ENCODE measurements at places on chromosomes 11 and 22.

DNA sequence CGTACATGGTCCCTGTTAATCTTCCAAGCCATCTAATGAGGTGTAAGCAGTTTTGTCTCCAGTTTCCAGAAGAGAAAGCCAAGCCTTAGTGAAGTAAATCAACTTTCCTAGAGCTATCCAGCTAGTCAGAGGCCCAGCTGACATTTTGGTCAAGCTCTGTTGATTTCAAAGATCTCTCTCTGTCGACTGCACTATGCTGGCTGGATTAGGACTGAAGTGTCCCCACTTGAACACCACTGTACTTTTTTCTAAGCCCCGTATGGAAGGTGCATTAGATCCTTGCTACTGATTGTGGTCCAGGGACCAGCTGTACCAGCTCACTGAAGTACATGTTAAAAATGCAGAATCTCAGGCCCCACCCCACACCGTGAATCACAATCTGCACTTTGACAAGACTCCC lies 176.5 kb upstream of the NAV2 start:
- no peak for DNase-seq

DNA sequence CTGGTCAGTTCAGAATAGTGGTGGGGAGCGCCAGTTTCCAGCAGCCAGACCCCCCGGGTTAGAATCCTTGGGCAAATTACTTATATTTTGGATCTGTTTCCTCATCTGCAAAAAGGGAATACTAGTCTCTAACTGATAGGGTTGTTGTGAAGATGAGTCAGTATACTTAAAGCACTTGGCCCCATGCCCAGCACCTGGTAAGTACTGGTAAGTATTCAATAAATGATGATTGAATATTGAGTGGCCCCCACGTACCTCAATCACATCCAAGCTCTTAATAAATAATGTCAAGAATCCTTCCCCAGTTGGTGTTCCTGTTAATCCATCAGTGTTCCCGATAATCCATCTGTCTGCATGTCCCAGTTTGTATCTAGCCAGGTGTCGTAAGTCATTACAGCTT lies 12.1 kb downstream of the ACP2 start:
- DNase-seq: no peak

DNA sequence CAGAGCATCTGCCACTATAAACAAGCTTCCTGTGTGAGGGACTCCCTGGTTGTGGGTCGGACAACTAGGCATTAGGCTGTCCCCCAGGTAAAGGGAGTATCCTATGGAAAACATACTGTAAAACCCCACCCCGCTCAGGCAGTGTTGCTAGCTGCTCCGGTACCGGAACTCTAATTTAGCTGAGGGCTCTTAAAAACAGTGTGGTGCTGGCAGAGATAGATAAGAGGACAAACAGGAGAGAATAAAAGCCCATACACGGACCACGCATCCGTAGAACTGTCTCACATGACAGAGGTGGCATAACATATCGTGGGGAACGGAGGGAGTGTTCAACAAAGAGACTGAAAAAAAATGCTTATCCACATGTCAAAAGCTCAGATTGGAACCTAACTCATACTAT lies 3.4 kb upstream of the MOGAT2 start:
- DNase-seq: no peak

DNA sequence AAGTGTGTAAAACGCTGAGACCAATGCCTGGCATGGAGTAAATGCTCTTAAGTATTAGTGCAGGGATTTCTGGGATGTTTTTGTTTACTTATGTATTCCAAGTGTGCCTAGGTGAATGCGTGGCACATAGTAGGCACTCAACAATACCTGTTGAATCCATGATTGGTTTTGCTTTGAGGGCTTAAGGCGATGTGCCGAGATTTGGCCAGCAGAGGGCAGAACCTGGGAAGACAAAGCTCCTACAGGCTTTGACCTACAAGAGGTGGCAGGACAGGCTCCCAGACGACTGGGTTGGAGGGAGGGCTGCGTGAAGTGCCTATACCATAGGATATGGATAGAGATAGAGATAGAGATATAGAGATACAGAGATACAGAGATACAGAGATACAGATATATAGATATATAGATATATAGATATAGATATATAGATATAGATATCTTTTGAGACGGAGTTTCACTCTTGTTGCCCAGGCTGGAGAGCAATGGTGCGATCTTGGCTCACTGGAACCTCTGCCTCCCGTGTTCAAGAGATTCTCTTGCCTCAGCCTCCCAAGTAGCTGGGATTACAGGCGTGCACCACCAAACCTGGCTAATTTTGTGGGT lies 13.9 kb downstream of the KCNE3 start:
- DNase-seq: peak; percentile 13

- no peak for DNase-seq
Measured at GRCh38 chr11:15560689-15561467, 446.2 kb downstream of the INSC start.

DNA sequence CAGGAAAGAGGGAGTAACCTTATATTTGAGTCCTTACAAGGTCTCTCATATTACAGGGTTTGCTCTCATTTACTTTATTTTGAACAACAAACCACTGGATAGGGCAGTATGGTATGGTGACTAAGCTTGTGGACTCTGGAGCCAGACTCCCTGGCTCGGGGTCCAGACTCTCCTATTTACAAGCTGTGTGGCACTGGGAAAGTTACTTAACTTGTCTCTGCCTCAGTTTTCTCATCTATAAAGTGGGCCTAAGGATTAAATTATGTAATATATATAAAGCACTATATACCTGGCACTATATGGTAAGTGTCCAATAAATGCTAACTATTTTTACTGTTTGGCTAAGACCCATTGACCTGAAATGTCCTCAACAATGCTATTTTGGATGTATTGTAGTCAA lies 1.7 kb upstream of the DCHS1 start:
- DNase-seq: no peak

GRCh38 chr22:35959121-35959800 lies 69.4 kb downstream of the RBFOX2 start:
- no peak for DNase-seq

- no peak for DNase-seq
Measured at GRCh38 chr11:110049501-110050200, 43.5 kb upstream of the ZC3H12C start.

GRCh38 chr11:116357784-116358544 lies 414.8 kb downstream of the BUD13 start:
- DNase-seq: no peak

GRCh38 chr11:1514336-1515061 lies 27.9 kb upstream of the MOB2 start:
- no peak for DNase-seq

DNA sequence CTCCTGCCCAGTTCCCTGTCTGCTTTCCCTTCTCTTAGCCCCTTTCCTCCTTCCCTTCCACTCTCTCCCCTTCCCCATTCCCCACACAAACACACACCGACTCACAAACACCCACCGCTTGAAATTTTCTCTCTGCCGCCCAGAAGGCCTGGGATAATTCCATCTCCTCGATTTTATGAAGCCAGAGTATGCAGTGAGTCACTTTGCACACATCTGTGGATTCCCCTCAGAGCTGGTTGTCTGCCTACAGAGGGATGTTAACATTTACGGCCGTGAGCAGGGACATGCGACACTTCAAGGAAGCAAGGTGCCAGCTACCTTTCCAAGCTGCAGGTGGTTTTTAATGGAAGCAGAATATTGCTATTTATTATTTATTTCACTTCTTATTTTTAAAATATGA lies 332.0 kb downstream of the TENM4 start:
- no peak for DNase-seq

DNA sequence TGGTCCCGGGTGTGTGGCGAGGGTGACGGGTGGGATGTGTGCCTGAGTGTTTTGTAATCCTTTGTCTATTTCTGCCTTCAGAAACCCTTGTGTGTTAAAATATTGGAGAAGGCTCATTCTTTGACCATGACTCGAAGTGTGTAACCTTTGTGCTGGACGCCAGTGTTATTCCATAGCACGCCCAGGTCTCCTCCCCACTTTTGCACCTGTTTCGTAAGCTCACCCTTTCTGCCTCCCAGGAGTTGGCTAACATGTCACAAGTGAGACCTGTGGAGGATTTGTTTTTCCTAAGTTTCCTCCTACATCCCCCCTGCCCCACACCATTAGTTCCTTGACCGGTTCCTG lies 382 bp downstream of the C11orf54 start:
- DNase-seq: no peak

DNA sequence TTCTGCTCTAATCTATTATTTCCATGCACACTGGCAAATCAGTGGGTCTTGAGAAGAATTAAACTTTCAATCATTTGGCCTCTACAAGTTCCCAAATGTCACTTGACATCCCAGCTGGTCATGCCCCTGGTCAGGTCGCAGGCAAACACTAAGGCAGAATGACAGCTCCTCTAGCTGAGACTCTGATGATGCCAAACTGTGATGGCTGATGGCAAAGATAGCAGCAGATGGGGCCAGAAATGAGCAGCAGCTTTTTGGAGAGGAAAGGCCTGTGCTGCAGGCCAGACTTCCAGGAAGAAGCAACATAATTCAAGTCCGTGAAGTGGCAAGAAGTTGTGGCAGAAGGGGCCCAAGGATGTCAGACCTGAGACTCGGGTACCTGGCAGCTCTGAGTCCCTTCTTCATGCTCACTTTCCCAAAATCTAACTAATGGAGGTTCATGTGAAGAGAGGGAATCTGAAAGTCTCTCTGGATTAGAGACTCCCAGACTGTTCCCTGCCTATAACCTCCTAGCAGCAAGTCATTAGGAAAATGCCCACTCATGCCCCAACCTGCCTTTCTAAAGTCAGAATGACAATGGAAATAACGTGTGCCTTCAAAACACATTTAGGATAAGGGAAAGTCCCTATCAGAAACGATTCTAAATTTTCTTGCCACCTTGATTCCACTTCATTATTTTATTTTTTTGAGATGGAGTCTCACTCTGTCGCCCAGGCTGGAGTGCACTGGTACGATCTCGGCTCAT lies 9.4 kb upstream of the PMM1 start:
- DNase-seq: no peak

- no peak for DNase-seq
Measured at GRCh38 chr11:129724866-129725265, 90.8 kb upstream of the TMEM45B start.

- DNase-seq: no peak
Measured at GRCh38 chr11:1227551-1228100, 4.8 kb downstream of the MUC5B start.

DNA sequence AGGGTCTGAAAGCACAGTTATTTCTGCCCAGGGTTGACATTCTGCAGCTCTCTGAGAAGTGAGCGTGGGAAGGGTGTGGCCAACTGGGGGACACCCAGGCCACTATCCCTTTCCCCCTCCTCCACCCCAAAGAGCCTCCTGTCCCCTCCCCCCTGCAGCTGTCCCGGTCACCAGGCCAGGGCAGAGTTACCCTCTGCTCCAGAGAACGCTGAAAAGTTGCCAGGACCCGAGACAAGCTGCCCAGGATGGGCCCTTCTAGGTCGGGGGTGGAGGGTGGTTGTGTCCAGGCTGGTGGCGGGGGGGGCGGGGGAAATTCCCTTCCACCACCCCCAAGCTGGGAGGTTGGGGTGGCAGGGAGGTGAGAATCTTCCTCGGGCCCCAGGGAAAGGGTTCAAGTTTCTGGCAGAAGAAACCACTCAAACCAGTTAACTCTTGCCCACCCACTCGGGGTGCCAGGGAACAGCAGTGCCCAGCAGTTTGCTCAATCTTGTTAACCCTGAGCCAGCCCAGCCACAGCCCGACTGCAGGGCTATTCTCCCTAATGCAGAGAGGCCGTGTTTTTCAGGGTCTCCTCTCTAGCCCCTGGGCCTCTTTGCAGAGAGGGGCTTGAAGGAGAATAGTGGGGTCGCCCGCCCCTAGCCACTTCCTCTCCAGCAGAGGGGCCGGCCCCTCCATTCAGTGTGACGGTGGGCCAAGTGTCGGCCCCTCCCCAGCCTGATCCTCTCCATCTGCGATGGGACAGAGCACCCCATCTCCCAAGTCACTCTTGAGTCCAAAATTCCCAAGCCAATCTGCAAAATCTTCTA lies 697 bp downstream of the LGALS1 start:
- DNase-seq: no peak

DNA sequence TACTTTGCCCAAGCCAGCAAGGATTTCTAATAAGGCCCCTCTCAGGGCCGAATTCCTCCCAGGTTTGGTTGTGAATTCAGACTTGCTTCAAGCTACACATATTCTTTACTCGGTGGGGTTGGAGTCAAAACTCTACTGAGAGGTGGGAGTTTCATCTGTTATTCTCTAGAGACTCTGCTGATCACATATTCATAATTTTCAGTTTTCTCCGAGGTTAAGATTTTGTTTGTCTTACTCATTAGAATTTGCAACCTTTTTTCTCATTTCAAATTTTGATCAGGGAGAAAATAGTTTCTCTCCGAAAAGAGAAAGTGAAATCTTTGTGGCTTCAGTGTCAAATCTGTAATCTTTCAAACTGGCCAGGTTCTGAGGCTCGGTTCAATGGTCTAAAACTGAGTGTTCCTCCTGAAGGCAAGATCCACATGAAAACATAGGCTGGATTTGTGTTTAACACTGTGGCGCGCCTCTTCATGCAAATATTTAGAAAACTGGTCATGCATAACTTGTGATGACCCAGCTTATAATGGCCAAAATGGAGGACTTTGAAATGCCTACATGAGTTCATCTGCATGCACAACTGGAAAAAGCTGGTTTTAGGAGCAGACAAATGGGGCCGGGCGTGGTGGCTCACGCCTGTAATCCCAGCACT lies 21.5 kb upstream of the GSTP1 start:
- peak; percentile 72 for DNase-seq

DNA sequence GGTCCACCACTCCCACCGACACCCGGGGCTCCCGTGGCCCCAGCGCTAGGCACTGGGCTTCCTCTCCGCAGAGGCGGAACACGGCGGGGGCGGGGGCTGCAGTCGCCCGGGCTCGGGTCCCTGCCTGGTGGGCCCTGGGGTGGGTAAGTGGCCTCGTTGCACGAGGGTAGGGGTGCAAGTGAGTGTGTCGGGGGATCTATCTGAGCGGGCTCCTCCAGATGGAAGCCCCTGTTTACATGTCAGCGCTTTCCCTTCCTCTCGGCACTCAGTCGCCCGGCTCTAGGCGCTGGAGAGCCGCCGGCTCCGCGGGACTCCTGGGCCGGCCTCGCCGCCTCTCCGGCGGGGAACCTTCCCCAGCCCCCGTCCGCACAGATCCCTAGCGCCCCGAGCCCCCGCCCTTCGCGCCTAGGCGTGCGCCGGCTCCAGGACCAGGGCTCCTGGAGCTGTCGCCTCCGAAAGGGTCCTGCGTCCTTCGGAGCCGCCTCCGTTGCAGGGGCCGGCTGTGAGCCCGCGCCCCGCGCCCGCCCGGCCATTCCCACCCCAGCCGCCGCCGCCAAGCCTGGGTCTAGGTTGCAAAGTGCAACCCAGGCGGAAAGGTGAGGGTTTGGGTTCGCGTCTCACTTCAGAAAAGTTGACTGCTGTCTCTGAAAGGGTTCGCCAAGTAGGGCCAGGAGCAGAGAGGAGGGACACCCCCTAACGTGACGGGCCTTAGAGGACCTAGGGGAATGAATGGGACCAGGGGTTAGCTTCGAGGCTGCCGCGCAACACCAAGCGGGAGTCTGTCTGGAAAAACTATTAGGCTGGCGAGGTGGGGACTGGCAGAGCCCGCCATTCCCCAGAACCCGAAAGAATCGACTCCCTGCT lies 978 bp downstream of the FLI1 start:
- no peak for DNase-seq
